Fibroblast of skin of back (primary cell): ENCODE measurements at places on chromosomes 6 and 20.

DNA sequence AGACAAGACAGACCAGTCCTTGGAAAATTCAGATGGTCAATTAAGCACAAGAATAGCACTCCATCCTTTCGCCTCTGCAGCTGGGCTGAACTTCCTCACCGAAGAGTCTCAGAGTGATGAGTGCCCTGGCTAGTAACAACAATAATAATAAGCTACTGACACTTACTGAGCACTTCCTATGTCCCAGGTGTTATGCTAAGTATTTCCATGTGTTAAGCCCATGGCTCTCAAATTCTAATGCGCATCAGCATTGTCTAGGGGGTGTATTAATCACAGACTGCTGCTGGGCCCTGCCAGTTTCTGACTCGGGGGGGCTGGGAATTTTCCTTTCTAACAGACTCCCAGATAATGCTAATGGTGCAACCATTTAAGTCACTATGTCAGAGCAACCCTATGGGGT, 118.2 kb upstream of the LRFN2 start:
- no peak for DNase-seq

DNA sequence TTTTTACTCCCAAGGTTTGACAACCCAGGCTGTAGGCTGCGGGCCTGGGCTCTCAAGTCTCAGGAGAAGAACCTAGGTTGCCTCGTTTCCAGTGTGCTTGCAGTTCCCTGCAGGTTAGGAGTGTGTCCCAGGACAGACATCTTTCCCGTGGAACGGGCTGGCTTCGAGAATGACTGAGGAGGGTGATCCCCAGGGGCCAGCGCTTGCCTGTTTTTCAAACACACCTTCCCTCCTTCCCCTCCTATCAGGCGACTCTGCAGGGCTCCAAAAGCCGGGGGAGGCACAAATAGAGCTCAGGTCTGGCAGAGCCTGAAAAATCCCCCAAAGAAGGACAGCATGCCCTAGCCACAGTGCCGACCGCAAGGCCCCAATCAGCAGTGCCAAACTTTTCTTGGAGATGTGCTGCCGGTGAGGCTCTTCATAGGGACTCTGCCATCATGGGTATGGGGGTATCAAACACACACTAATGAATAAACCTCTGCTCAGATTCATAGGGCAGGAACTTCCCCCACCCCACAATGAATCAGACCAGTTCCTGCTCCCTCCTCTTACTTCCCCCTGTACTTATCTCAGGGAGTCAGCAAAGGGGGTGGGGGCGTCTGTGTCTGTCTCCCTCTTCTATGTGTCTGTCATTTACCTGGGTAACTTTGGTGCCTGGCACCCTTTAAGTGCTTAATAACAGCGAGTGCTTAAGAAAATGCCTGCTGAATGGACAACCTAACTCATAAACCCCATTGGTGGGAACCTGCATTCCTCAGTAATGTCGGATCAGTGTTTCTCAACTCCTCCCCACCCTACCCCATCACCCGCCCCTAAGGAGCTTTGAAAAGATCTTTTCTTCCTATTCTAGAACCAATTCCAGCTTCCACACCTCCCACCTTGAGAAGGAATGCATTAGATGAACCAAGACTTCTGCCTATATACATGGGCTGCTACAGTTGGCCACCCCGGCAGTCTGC, 1.6 kb downstream of the KCNG1 start:
- peak; percentile 69 for DNase-seq

GRCh38 chr20:58071298-58071697, 157.2 kb downstream of the ANKRD60 start:
- DNase-seq = no peak

DNA sequence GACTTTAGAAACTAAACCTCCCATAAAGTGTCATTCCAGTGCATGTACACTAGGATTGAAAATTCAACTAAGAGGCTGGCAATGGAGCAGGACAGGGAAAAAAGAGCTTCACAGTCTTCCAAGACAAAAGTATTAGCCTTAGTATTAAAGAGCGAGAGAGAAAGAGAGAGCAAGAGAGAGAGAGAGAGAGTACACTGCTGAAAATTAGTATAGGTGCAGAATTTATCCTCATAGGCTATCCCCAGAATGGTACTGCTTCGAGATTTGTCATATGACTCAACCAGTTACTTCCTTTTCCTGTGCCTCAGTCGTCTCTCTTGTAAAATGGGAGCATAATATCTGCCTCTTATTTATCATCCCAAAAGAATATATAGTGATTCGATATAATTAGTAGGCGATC, 543.2 kb upstream of the JARID2 start:
- DNase-seq = no peak

- DNase-seq = no peak
These were observed 106.3 kb downstream of the STXBP5 start for GRCh38 chr6:147310521-147310920.

DNA sequence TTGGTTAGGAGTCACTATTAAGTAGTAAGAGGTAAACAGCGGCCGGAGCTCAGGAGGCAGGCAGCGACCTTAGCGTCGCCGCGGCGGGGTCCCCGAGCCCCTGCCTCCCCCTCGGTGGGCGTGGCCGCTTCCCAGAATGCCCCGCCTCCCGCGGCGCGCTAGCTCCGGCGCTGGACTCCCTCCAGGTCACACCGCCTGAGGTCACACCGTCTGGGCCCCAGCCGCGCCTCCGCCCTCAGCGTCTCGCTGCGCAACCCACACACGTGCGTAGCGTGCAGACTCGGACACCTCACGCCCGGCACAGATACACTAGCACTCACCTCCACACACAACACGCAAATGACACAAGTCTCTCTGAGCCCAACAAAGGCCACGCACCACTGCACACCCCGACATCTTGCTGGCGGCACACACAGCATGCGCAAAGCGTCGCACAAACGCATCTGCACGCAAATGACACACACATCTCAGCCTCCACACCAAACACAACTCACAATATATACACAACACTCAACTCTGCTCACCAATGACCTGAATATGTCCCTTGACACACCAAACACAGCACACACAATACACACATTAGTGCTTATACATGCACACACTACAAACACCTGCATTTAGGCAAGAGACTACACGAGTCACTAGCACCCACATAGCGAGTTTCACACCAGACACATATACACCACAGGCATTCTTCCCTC, 17.6 kb upstream of the CDKN1A start:
- no peak for DNase-seq

DNA sequence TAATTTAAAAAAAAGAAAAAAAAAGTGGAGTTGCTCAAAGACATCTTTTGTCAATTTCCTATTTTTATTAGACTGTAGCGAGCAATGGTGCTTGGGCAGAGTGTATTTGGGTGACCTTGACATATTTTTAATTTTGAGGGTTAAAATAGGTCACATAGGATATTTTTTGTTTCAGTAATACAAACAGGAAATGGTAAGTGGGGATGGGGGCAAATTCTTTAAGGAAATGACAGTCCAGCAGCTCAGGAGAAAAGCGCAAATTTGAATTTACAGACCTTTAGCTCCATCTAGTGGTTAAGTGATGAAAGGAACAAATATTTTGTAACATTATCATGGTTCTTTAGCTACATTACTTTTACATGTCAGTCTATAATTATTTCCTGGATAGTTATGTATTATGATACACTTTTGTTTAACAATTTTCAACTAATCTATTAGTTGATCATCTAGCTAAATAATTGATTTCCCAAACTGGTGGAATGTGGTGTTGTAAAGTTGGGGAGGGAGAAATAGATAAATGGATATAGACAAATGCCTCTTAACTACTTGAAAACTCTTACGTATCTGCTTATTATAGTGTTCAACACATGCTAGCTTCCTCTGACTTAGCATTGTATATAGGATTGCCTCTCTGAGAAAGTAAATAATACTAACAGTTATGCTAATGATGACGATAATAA, 10.0 kb downstream of the CITED2 start:
- DNase-seq = peak; percentile 63

DNA sequence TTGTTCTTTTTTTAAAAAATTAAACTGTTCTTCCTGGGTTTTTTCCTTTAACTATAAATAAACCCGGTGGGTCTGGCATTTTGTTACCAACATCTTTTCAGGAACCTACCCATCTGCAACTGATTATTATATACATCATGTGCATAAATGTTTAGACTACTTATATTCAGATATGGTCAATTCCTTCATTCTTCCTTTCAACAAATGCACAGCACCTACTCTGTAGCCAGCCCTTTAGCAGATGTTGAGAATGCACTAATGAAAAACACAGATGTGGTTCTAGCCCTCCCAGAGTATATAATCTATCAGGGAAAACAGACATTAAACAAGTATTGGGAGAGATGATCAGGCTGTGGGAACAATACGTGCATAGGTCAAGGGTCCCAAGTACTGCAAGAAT, 237.1 kb downstream of the UST start:
- no peak for DNase-seq

GRCh38 chr6:137847748-137848147, 19.3 kb upstream of the TNFAIP3 start:
- no peak for DNase-seq

GRCh38 chr6:161486361-161487216, 212.7 kb upstream of the AGPAT4 start:
- DNase-seq = peak; percentile 30

DNA sequence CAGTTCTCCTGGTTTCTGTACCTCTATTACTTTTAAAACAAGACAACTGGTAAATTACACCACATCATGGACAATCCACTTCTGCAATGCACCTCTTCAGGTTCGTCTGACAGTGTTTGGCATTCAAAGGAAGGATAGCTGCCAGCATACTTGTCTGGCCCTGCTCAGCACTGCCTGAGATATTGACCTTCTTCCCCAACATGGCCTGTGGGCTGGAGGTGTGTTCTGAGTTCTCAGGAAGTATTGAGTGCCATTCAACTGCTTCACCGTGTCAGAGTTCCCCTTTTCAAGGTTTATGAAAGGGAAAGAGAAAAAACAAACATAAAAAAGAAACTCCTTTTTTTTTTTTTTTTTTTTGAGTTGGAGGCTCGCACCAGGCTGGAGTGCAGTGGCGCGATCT, 267.9 kb upstream of the SASH1 start:
- no peak for DNase-seq

- no peak for DNase-seq
These were observed 88.0 kb upstream of the SOX4 start for GRCh38 chr6:21505574-21505990.

DNA sequence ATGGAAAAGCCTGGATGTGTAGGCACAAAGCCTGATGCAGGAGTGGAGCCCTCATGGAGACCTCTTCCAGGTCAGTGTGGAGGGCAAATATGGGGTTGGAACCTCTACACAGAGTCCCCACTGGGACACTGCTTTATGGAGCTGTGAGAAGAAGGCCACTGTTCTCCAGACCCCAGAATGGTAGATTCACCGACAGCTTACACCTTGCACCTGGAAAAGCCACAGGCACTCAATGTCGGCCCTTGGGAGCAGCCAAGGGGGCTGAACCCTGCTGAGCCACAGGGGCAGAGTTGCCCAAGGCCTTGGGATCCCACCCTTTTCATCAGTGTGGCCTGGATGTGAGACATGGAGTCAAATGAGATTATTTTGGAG, 24.9 kb downstream of the NCR2 start:
- DNase-seq = no peak

DNA sequence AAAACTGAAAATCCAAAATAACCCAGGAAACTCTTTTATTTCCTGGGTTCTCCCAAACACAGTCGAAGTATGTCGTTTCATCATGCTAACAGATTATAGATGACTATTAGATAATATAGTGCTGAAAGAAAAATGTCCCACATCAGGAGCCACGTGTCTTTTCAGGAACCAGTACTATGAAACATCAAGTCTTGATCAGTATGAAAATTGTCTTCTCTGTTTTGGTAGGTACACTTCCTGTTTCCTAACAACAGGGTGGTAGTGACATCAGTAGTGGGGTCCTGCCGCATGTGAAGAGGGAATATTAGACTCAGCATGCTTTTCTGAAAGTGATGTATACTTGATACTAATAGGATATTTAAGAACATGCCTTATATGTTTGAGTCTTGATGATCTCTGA, 136.7 kb downstream of the HIVEP1 start:
- DNase-seq = peak; percentile 32

DNA sequence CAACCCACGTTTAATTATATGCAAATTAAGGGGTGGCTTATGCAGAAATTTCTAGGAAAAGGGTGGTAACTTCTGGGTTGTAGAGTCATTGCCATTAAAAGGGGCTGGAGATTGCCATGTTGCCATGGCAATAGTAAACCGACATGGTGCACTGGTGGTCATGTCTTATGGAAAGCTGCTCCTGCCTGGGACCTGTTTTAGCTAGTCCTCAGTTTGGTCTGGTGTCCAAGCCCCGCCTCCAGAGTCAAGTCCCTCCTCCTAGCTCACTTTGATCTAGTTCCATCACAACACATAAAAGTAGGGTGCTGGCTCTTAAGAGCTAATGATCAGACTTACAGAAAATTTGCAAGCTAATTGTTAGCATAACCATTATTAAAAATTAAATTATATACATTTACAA, 5.3 kb downstream of the SLC22A2 start:
- DNase-seq = no peak

- DNase-seq = no peak
These were observed 45.1 kb upstream of the TBC1D7 start for GRCh38 chr6:13373488-13373886.

GRCh38 chr6:148450866-148451265, 108.2 kb downstream of the SASH1 start:
- no peak for DNase-seq
